Fibroblast of mammary gland (primary cell): ENCODE measurements at places on chromosomes 12 and 14.
A peak's percentile ranks its signal among the peaks of the same experiment; 100 is the strongest.

GRCh38 chr12:25701290-25701689 is 148.2 kb upstream of the LMNTD1 start:
- DNase-seq: peak; percentile 83

DNA sequence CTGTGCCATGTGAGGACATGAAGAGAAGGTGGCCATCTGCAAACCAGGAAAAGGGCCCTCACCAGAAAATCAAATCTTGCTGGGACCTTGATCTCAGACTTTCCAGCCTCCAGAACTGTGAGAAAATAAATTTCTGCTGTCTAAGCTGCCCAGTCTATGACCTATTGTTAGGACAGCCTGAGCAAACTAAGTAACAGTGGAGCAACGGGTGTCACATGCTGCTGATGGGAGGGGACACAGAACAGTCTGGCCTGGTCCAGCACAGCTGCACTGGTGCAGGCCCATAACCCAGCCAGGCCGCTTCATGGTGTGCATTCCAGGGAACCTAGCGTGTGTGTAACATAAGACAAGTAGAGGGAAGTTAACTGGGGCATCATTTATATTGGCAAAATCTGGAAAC is 42.1 kb downstream of the GRIP1 start:
- DNase-seq: no peak

DNA sequence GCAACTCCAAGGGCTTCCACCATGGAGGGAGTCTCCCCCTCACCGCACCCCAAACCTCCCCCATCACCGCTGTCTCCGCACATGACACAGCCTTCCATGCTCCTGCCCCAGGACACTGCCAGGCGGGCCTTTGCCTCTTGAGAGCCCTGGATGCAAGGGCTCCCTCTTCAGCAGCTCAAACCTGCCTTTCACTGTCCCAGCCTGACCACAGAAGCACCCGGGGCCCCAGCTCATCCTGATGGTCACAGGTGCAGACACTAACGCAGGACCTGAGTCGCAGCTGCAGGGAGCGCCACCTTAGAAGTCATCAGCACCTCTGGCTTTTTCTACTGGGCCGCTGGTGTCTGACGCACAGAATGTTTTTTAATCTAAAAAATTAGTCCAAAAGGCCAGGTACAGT is 54.0 kb downstream of the SYNE3 start:
- DNase-seq: no peak

DNA sequence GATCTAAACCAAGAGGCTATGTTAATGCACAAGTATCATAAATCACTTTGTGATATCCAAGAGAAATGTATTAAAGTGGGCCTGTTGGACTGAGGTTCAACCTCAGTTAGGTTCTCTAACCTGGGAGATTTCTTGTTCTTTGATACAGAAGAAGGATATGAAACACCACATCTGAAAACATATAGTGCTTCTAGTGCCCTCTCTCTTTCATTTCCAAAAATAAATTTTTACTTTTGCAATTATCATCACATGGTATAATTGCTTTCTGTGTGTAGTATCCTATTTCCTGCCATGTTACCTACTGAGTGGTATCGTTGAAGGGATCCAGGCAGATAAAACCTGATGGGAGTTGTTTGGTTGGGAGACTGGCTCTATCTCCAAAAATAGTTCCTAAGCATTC is 264.9 kb downstream of the CCER1 start:
- no peak for DNase-seq

- no peak for DNase-seq
Measured at GRCh38 chr14:105413544-105413886, 6.1 kb upstream of the MTA1 start.

GRCh38 chr12:49978125-49978524 is 5.4 kb downstream of the AQP6 start:
- no peak for DNase-seq

- DNase-seq: no peak
Measured at GRCh38 chr14:56108057-56108456, 10.2 kb upstream of the PELI2 start.

DNA sequence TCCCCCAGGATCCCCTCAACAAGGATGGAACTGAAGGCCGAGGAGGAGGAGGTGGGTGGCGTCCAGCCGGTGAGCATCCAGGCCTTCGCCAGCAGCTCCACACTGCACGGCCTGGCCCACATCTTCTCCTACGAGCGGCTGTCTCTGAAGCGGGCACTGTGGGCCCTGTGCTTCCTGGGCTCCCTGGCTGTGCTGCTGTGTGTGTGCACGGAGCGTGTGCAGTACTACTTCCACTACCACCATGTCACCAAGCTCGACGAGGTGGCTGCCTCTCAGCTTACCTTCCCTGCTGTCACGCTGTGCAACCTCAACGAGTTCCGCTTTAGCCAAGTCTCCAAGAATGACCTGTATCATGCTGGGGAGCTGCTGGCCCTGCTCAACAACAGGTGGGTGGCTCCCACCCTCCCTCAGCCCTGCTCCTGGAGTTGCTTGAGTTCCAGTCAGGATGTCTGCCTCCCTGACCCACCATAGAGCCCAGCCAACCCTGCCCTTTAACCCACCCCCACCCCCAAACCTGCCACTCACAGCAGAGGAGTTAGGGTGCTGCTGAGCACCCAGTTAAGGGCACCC is 1.4 kb downstream of the ASIC1 start:
- DNase-seq: no peak

GRCh38 chr14:85587151-85587711 is 57.3 kb downstream of the FLRT2 start:
- DNase-seq: peak; percentile 94

DNA sequence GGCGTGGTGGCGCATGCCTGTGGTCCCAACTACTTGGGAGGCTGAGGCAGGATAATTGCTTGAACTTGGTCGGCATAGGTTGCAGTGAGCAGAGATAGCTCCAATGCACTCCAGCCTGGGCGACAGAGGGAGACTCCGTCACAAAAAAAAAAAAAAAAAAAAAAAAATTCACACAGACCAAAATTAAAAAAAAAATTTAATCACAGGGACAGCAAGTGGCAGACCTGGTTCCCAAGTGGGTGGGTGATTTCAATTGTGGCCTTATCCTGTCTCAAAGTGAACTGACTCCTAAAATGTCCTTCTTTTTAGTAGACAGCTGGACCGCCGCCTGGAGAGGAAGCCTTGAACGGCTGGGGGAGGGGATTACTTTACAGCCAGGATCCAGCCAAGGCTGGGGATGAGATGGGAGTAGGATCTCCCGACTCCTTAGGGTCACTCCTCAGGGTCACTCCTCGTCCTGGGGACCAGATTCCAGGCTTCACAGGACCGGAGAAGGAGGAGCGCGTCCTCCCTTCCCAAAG is 1.5 kb upstream of the KCNH3 start:
- DNase-seq: no peak

- DNase-seq: peak; percentile 24
Measured at GRCh38 chr12:126055521-126055920, 990.3 kb downstream of the AACS start.

- no peak for DNase-seq
Measured at GRCh38 chr14:61589691-61590581, 105.4 kb upstream of the HIF1A start.

DNA sequence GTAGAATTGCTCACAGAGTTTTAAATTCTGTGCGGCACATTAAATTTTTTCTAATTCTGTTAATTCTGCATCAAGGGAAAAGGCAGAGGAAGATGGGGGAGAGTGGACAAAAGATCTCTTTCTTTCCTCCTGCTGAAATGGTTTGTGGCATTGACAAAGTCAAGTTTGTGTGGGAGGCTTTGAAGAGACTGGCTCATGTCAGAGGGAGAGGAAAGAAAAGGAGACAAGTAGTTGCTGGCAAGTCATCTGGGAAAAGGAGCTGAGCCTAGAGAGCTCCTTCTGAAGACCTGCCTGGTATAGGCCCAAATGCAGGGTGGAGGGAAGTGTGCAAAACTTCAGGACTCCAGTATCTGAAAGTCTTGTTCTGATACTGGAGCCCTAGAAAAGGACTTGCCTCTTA is 36.3 kb downstream of the TTLL5 start:
- DNase-seq: no peak

- DNase-seq: no peak
Measured at GRCh38 chr12:56614627-56615026, 15.5 kb downstream of the BAZ2A start.

DNA sequence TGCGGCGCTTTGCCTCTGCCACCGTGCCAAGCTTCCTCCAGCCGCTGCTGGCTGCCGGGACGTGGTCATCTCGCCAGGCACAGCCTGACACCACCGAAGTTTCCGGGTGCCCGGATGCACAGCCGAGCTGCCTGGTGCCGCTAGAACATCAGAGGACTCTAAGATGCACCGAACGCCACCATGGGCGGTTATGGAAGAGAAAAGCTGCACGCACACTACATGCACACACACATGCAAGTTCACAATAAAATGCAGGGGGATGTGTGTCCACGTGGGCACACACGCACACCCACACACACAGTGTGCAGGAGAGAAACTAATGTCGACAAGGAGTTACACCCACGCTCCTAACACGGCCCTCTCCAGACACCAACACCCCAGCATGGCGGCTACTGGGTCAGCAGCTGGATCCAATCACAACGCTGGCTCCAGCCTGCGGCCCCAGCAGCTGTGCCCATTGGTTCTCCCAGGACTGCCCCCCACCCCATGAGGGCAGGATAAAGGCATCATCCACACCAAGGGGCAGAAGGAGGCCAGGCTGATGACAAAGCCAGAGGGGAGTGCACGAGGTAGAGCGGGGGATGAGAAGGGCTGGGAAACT is 82.7 kb downstream of the BCL11B start:
- no peak for DNase-seq

DNA sequence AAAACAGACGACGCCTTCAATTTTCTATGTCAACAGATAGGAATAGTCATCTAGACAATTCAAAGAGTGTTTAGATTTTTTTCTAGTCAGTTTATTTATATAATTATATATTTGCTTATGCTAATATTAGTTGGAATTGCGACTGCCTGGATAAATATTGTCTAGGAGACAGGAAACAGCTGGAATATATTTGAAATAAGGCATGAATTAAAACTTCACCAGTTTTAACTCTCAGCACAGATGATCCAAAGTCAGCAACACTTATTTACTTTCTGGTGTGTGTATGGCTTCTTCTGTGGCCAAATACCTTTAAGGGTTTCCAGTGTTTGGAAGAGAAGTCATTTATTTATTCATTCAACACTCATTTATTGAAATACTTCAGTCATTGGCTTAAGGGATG is 1215.4 kb upstream of the USP15 start:
- DNase-seq: no peak

DNA sequence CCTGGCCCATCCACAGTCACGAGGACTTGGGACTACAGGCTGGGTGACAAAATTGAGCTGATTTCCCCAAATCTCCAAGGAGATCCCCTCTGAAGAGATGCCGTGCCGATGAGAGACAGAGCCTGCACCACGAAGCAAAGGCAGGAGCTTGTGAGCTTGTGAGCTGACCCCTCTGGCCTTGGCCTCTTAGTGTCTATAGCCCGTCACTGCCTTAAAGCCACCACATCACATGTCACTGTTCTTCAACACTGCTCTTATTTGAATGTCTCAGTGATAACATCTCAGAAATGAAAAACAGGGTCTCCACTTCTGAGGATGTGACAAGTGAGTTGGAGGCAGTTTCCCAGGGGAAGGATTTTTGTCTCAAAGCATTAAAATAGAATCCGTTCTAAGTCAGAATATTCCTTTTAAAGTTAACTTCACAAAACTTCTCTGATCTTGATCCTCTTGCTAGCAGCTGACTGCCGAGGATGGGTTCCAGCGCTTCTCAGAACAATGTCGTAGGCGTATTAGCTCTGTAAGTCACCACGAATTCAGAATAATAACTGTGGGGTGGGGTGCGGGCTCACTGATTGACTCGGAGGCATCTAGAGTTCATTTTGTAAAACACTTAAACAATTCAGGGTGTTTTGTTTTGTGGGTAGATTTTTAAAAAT is 37.5 kb downstream of the CHST11 start:
- DNase-seq: peak; percentile 87

DNA sequence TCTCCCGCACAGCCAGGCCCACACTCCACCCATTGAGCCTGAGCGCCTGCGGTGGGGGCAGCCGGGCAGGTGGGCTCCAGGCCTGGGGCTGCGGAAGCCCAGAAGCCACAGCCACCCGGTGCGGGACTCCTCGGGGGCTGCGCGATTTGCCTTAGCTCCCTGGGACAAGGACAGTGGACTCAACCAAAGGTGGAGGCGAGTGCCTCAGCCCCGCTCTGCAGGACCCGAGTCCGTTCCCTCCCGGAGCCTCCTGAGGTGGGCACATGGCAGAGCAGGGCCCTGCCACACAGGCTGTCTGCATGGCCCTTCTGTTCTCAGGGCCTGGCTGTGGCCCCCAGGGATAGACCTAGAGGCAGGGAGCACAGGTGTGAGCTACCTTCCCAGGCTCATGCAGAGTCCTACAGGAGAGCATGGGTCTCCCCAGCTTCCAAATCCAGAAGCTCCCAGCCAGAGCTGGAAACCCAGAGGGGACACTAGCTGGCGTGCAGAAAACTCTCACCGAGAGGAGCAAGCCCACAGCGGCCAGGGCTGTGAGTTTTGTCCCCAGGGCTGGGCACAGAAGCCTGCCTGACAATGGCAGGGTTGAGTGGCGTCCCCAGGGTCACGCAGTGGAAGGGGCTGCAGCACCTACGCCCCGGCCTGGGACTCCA is 22.2 kb upstream of the LRTM2 start:
- DNase-seq: no peak

DNA sequence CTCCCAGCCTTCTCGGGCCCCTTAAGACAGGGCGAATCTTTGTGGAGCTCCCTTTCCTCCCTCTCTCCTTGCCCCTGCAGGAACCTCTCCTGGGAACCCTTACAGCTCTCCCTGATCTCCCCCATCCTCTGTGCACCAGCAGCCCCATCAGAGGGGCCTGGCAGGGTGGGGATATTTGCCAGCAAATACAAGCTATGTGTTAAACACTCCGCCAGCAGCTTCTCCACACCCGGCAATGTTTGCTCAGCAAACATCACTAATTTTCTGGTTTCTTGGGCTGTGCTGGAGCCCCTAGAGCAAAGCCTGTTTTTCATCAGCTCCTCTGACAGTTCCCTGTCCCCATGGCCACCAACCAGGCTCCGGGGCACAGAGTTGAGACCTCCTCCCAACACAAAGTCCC is 147.5 kb upstream of the LHX5 start:
- DNase-seq: no peak

- DNase-seq: no peak
Measured at GRCh38 chr12:50404307-50404706, 3.6 kb downstream of the LARP4 start.

GRCh38 chr12:130922511-130922953 is 31.2 kb upstream of the ADGRD1 start:
- DNase-seq: no peak

DNA sequence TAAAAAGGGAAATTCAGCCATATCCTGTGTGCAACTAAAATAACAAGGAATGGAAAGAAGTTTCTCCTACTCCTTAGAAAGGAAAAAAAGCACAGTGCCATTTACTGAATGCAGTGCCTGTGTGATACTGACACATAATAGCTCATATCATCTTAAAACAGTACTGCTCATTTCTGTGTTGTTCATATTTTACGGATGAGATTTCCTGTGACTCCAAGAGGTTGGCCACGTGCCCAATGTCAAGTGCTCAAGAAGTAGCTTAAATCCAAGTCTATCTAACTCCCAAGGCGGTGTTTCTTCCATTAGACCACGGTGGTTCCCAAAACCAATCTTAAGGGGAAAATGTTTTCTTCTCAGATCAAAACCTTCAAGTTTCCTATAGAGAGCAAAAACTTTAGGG is 20.0 kb downstream of the MAP3K9 start:
- DNase-seq: peak; percentile 53
